Mucosa of gallbladder (tissue), 1 donor: ENCODE measurements at places on chromosomes 4 and X.

- no peak for DNase-seq
Observed at GRCh38 chr4:118276580-118276979, 76.2 kb downstream of the PRSS12 start.

GRCh38 chrX:71102292-71102691 lies 4.2 kb downstream of the CXorf65 start:
- no peak for DNase-seq

DNA sequence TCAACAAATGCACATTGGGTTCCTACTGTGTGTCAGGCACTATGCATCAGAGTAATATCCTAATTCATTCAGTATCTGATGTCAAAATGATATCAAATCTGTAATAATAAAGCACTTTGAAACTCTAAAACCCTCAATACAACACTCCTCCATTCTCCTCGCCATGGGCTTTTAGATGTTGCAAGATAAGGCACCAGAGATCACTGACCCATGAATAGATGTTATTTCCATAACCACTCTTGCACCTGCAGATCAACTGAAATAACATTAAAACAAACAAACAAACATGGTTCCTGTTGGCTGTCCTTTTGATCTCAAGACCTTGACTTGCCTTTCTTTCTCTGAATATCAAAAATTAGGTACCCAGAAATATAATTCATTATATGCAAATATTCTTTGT lies 100.2 kb downstream of the MAB21L2 start:
- DNase-seq = no peak

DNA sequence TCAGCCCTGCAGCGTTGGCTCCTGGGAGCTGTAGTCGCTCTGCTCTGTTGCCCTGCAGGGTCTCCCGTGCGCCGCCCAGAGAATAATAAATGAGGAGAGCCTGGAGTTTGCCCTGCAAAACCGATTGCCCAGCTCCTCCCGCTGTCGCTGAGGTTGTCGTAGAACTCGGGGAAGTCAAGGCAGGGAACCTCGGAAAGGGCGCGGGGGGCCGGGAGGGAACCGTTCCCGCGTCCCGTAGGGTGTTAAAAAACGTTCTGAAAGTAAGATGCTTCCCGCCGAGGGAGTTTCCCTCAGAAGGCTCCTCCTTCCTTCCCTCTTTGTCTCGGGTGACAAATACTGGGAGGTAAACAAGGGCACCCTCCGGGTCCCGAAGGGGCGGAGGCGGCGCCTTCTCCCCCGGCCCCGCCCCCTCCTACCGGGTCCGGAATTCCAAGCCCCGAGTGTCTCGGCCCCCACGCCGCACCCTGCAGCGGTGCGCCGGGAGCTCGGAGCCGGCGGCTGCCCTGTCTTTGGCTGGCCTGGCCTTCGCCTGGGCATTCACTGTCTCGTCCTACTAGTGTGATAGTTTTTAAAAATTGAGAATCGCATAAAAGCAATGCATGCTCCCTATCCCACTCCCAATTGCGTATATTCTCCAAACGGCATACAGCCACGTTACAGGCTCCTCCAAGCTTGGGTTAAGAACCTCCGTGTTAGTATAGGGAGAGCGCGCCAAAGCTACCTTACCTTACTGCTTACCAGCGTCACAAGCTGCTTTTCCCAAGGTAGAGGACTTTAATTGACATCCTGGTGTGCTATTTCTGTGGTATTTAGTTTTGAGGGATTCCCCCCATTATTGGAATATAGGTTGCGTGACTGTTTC lies 964 bp upstream of the HMGB2 start:
- peak; percentile 46 for DNase-seq

GRCh38 chr4:185809533-185810071 lies 2.4 kb downstream of the SORBS2 start:
- no peak for DNase-seq

DNA sequence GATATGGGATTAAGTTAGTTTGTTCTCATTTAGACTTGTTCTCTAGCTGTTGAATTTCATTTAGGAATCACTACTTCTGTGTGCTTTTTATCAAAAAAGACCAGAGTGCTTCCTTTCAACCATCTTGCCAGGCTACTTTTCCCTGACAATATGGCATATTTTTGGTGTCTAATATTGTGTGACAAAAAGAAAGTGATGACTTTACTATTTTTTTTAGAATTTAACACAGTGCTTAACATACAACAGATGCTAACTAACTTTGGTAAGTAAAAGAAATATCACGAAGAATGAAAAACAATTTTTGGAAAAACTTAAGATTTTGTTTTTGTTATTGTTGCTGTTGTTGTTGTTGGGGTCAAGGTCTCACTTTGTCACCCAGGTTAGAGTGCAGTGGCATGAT lies 462.2 kb upstream of the PABPC4L start:
- no peak for DNase-seq

DNA sequence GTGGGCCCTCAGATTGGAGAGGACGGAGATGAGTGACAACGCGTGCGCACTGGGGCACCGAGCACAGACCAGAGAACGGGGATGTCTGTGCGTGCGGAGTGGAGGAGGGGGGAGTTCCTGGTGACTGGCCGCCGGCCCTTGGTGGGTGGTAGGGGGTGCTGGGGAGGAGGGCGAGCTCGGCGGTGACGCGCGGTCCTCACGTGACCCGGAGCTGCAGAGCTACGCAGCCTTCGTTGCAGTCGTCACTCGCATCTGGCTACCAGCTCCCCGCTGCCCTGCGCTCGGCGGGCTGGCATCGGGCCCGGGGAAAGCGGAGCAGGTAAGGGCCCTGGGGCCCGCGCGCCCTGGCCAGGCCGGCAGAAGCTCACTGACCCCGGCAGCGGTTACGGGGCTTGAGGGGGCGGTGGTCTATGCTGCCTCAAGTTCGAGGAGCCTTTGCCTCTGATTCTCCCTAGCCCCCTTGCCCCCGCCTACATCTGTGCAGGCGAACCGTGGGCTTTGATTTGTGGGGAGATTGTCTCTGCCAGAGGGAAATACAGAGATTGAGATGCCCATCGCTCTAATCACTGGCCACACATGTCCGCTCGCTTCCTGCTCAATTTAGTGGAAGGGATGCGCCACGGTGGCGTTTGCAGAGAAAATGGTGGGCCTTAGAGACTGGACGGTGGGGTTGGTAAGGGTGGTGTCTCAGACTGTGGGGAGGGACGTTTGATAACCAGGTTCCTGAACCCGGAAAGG lies at the start of gene ARMCX4:
ARMCX4 (plus strand) TSS at position 245 of the 738 bp plus-strand sequence. CDS start 3,134 bp downstream, outside the sequence.
- DNase-seq = peak; percentile 34

DNA sequence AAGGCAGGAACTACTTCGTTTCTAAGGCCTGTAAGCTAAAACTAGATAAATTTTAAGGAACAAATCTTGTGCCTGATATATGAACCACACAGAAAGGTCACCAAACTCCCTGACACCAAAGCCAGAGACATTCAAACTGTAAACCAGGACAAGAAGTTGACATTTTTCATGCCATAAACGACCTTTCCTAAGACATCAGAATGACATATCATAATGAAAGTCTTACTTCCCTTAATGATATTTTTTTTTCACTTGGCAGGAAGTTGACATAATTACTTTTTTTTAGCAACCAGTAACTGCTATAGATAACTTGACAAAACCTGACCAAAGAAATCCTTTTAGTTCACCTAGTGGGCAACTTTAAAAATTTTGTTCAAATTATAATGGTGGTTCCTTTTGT lies 231.5 kb upstream of the AGTR2 start:
- no peak for DNase-seq

DNA sequence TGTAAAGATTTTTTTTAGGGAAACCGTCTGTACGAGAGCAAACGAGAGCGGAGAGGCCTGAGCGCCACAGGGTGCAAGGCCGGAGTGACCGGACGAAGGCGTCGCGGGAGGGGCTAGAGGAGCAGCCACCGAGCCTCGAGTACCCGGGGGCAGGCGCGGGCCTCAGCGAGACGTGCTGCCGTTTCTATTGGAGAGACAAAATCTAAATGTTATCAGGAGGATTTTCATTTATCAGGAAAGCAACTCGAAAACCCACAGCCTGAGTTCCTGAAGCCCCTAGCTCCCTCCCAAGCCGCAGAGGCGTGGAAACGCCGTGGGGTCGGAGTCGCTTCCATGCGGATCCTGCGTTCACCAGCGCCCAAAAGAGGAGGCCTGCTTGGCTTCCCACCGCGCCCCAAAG lies 194.3 kb downstream of the MGST2 start:
- no peak for DNase-seq

DNA sequence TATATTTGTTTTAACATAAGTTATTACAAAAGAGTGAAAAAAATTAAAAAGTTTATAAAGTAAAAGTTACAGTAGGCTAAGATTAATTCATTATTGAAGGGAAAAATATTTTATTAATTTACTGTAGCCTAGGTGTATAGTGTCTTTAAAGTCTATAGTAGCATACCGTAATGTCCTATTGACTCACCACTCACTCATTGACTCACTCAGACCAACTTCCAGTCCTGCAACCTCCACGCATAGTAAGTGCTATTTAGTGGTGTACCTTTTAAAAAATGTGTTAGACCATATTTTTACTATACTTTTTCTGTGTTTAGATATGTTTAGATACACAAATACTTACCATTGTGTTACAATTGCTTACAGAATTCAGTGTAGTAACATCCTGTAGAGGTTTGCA lies 841.1 kb downstream of the CENPC start:
- DNase-seq = no peak

GRCh38 chrX:84830836-84831235 lies 172.8 kb upstream of the APOOL start:
- DNase-seq = no peak

GRCh38 chr4:118280501-118281218 lies 72.1 kb downstream of the PRSS12 start:
- DNase-seq = peak; percentile 67

- DNase-seq = peak; percentile 31
Observed at GRCh38 chrX:112851161-112851779, 10.6 kb upstream of the AMOT start.

- no peak for DNase-seq
Observed at GRCh38 chr4:45741897-45742296, 382.0 kb downstream of the GABRG1 start.

GRCh38 chr4:152356428-152357034 lies 179.4 kb downstream of the FBXW7 start:
- no peak for DNase-seq

DNA sequence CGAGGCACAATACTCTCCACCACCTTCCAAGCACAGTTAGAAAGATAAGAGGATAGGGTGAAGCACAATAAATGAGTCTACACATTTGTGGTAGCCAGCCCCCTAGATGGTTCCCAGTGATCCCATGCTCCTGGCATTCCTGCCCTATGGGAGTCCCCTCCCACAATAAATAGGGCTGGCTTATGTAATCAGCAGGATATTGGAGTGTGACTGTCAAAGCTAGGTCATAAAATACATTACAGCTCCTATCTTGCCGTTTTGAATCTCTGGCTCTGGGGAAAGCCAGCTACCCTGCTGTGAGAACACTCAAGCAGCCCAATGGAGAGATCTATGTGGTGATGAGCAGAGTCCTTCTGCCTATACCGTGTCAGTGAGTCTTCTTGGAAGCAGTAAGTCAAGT lies 198.7 kb upstream of the NOCT start:
- DNase-seq = no peak

DNA sequence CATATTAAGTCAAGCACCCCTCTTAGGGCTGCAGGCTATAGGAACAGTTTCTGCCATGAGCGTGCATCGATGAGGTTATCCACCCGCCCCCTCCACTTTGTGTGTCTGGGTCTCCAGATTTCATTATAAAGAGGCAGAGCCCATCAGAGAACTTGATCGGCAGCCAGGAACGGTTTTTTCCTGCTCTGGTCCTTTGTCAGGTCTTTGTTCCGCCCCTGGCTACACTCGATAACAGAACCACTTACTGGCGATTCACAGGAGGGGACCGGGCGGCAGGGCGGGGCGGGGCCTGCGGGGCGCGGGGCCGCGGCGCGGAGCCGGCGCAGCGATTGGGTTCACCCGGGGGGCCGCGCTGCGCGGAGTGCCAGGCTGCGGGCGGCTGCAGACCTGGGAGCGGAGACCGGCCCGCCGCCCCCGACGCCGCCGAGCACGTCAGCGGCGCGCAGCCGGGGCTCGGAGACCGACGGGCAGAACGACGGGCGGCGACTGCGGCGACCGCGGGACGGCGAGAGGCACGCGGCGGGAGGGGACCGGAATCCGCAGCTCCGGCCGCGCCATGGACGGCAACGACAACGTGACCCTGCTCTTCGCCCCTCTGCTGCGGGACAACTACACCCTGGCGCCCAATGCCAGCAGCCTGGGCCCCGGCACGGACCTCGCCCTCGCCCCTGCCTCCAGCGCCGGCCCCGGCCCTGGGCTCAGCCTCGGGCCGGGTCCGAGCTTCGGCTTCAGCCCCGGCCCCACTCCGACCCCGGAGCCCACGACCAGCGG lies at the start of gene SLC10A4:
SLC10A4 (plus strand) TSS at position 338 of the 771 bp plus-strand sequence; CDS start at position 557, 219 bp downstream.
- DNase-seq = no peak

DNA sequence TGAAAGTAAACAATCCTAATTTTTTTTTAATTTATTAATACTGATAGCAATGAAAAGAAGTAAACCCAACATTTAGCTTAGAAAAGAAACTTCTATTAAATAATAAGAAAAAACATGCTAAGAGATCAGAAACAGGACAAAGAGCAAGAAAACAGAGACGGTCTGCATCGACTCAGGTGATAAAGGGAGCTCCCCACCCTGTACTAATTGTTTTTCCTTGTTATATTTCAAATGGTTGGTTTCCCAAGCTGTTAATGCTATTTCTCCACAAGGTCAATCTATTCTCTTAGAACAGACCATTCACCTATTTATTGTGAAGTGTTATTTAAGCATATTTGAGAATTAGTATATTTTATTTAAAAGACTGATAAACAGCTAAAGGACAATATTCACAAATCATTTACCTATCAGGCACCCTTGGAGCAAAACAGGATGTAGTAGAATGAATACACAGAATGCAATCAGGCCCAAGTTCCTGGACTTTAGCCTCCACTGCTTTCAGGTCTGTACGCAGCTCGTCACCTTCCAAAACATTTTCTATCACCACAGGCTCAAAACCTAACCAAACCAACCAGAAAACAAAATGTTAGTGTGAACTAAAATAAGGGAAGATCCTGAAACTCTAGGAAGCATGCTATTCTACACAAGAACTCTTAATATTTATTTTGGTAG lies 5.5 kb downstream of the SEPSECS start:
- DNase-seq = peak; percentile 41

- DNase-seq = no peak
Observed at GRCh38 chr4:147985376-147985775, 253.5 kb downstream of the ARHGAP10 start.
